ENCODE measurements at places on chromosomes 16 and 17. TPM values are rescaled to one million over a fixed set of nuclear protein-coding genes. Genes with fewer than 3 reads are reported as not detected.

Gene VPS35L
- 28.5 TPM for total RNA-seq

Gene COG1
- 12.6 TPM for total RNA-seq

Gene ZNF19
- 3.3 TPM for total RNA-seq

Gene RBFOX1
- total RNA-seq = not detected

Gene CA7
- total RNA-seq = not detected

DNA sequence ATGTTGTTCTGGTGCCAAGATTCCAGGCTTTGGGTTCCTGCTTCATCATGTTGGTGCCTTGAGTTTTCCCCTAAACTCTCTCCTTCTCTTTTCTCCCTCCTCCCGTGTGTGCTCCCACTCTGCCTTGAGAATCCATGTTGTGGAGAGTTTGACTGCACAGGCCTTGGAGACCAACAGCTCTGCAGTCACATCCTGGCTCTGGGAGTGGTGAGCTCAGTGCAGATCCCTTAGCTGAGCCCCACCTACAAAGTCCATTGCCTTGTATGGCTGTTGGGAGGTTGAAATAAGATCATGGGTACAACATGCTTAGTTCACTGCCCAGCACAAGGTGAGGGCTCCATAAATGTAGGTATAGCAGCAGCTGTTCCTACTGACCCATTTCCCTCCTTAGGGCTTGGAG lies 85.9 kb downstream of the IRX3 start:
- no peak overlapping the region for H3K27ac ChIP-seq
- H3K4me3 ChIP-seq = no peak overlapping the region
- H3K27me3 ChIP-seq = no peaks in the 10 kb centered on the region
- H3K36me3 ChIP-seq = no peaks in the 10 kb centered on the region
- no peak for DNase-seq
- no peaks in the 10 kb centered on the region for H3K4me1 ChIP-seq

DNA sequence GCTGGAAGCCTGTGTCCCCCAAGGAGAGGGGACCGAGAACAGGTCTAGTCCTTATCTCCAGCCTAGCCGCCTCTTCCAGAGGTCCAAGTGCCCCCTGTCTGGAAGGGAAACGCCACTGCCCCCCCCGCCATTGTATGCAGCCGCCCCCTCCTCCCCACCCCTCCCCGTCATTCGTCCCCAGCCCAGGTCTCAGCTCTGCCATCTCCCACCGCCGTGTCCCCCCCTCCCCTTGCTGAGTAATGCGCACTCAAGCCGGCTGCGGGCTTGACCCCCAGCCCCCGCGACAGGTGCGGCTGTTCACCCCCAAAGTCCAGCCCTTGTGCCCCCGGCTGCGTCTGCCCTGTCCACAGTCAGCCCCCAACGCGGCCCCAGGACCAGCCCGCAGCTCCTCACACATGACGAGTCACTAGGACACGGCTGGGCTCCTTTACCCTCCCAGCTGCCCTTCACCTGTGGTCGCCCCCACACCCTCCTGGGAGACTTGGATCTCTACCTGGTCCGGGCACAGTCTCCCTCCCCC lies 622 bp downstream of the GPRC5B start:
- DNase-seq = no peak
- peaks cover 7% of the 10 kb centered on the region for H3K4me1 ChIP-seq
- H3K27ac ChIP-seq = no peak overlapping the region
- H3K36me3 ChIP-seq = no peaks in the 10 kb centered on the region
- peak overlapping the region; percentile 53 for H3K4me3 ChIP-seq

- peaks cover 2% of the 10 kb centered on the region for H3K4me1 ChIP-seq
- H3K27me3 ChIP-seq = no peaks in the 10 kb centered on the region
- no peak overlapping the region for H3K27ac ChIP-seq
- DNase-seq = no peak
Observed at GRCh38 chr17:66392783-66393437, 90.5 kb downstream of the PRKCA start.

- no peak overlapping the region for H3K4me3 ChIP-seq
- H3K36me3 ChIP-seq = no peaks in the 10 kb centered on the region
- DNase-seq = no peak
- peaks cover 2% of the 10 kb centered on the region for H3K27me3 ChIP-seq
- no peaks in the 10 kb centered on the region for H3K4me1 ChIP-seq
Observed at GRCh38 chr17:39960524-39961041, 2.2 kb upstream of the GSDMA start.

- DNase-seq = peak; percentile 66
- peaks cover 21% of the 10 kb centered on the region for H3K4me1 ChIP-seq
- H3K4me3 ChIP-seq = no peak overlapping the region
- H3K27me3 ChIP-seq = no peaks in the 10 kb centered on the region
- no peak overlapping the region for H3K27ac ChIP-seq
Observed at GRCh38 chr16:88764913-88765349, 20.1 kb downstream of the PIEZO1 start.

Data from fibroblast of lung (primary cell).